Osteoblast (primary cell): ENCODE measurements at places on chromosomes 3 and 15. TPM values are rescaled to one million over a fixed set of nuclear protein-coding genes. Genes with fewer than 3 reads are reported as not detected.

ACKR2 gene
- under 0.01 TPM in 1 of 2 replicates, not detected in the other for total RNA-seq

KBTBD12 gene
- total RNA-seq = not detected in 2 replicates

GOLGA8G gene
- under 0.01 TPM in 1 of 2 replicates, not detected in the other for total RNA-seq

CNTN6 gene
- total RNA-seq = under 0.01 TPM in 1 of 2 replicates, not detected in the other

C3orf49 gene
- total RNA-seq = not detected in 2 replicates

EPB42 gene
- total RNA-seq = not detected in 2 replicates

NEDD4 gene
- total RNA-seq = 43.6 and 48.5 TPM in 2 replicates

THUMPD3 gene
- 42.1 and 42.7 TPM in 2 replicates for total RNA-seq

ADAMTS7 gene
- total RNA-seq = 32.4 and 34.0 TPM in 2 replicates

WNT7A gene
- not detected in 2 replicates for total RNA-seq

ZNF662 gene
- total RNA-seq = 4.0 and 4.1 TPM in 2 replicates

USP13 gene
- total RNA-seq = 9.4 and 12.7 TPM in 2 replicates

ANKRD34C gene
- total RNA-seq = not detected in 2 replicates

HGD gene
- total RNA-seq = under 0.01 TPM in 2 replicates

CHRD gene
- total RNA-seq = 0.29 and 0.36 TPM in 2 replicates

TMC3 gene
- not detected in 2 replicates for total RNA-seq

P2RY12 gene
- not detected in 2 replicates for total RNA-seq

MYRIP gene
- total RNA-seq = under 0.01 TPM in 2 replicates

COL6A5 gene
- not detected in 2 replicates for total RNA-seq
